ENCODE measurements at places on chromosomes 5 and 9. TPM values are rescaled to one million over a fixed set of nuclear protein-coding genes. Genes with fewer than 3 reads are reported as not detected.

DNA sequence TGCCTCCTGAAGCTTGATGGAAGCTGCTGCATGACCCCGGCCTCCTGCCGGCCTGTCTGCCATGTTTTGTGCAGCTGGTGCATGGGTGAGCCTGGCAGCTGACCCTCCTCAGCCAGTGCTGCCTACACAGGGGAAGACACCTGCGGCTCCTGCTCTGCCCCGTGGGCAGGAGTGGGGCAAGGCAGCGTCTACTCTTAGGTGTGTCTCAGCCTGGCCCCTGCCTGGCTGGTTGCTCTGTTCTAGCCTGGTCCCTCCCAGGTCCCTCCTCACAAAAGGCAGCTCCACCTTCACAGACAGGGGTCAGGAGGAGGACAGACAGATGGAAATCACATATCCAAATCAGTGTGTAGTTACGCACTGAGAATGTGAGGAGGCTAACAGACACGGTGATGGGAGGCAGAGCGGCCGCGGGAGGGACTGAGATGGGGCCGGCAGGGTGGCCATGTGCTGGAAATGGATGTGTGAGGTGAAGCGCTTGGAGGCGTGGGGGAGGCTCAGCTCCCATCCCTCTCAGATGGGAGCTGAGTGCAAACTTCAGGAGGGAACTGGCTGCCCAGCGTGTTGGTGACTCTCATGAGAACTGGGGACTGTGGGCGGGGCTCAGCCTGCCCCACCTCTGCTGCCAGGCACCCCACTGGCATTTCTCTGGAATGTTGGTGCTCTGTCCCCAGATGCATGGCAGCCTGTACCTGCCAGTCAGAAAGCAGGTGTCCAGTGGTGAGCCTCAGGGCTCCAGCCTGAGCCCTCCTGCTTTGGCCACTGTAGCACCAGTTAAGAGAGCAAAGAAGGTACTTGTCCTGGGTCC, 43.4 kb downstream of the PPARGC1B start:
- no peak for DNase-seq
- no peak overlapping the region for H3K27ac ChIP-seq
- H3K36me3 ChIP-seq, result peaks cover 15% of the 10 kb centered on the region
- H3K27me3 ChIP-seq, result no peaks in the 10 kb centered on the region
- H3K4me1 ChIP-seq, result peaks cover 15% of the 10 kb centered on the region
- H3K4me3 ChIP-seq, result no peak overlapping the region

The ADAMTSL2 gene
- total RNA-seq, result 0.05 TPM

DNA sequence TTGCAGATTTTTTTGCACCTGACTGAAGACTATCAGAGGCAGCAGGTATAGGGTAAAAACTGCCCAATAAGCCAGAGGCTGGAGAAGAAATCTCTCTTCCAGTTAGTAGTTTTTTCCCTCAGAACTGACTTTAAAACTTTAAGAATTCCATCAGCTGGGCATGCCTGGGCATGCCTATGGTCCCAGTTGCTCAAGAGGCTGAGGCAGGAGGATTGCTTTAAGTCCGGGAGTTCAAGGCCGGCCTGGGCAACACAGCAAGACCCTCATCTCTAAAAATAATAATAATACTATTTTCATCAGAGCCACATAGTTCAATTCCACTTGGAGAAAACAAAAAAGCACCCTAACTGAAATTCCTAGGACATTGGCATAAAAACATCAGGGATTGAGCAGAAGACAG, 30.3 kb downstream of the SUSD1 start:
- peaks cover 2% of the 10 kb centered on the region for H3K36me3 ChIP-seq
- no peaks in the 10 kb centered on the region for H3K27me3 ChIP-seq
- peaks cover 7% of the 10 kb centered on the region for H3K4me1 ChIP-seq
- no peak overlapping the region for H3K27ac ChIP-seq

The TNC gene
- 0.52 TPM for total RNA-seq

The GABRA1 gene
- not detected for total RNA-seq

- H3K27me3 ChIP-seq, result no peaks in the 10 kb centered on the region
- H3K4me3 ChIP-seq, result no peak overlapping the region
- no peaks in the 10 kb centered on the region for H3K36me3 ChIP-seq
- H3K4me1 ChIP-seq, result no peaks in the 10 kb centered on the region
- no peak overlapping the region for H3K27ac ChIP-seq
These were observed 95.3 kb downstream of the TTLL11 start for GRCh38 chr9:121997791-121998190.

The TAF11L3 gene
- not detected for total RNA-seq

GRCh38 chr5:147339313-147339712, 104.5 kb downstream of the STK32A start:
- H3K27ac ChIP-seq, result no peak overlapping the region
- H3K27me3 ChIP-seq, result no peaks in the 10 kb centered on the region
- no peak overlapping the region for H3K4me3 ChIP-seq
- no peak for DNase-seq
- no peaks in the 10 kb centered on the region for H3K36me3 ChIP-seq

The SOHLH1 gene
- total RNA-seq, result not detected

DNA sequence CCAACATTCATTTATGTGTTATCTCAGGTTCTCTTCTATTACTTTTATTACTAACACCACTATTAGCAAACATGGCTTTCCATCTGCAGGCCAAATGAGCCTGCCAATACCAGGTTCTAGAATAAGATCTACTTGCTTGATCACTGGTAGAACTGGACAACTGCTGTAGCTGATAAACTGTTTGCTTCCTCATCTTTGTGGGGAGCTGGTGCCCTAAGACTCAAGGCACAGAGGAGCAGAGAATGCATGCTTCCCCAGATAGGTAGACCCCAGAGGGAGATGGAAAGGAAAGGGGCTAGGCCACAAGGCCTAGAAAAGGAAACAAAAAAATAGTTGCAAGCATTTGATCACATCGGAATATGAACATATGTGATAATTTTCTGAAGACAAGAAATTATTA, 30.7 kb upstream of the AUH start:
- no peak overlapping the region for H3K27ac ChIP-seq
- peaks cover 4% of the 10 kb centered on the region for H3K27me3 ChIP-seq
- no peak overlapping the region for H3K4me3 ChIP-seq
- no peaks in the 10 kb centered on the region for H3K36me3 ChIP-seq

DNA sequence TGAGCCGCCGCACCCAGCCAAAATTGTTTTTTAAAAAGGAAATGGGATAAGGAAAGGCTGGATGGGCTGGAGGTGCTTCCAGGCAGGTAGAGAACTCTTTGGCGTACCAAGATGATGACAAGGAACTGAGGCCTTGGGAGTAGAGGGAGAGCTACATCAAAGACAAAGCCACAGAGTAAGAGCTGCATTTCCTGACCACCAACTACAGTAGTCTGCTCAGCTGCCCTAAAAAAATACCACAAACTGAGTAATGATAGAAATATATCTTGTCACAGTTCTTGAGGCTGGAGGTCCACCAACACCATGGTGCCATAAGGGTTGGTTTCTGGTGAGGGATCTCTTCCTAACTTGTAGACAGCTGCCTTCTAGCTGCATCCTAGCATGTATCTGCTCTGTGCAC, 8.2 kb downstream of the OR1K1 start:
- peaks cover 8% of the 10 kb centered on the region for H3K36me3 ChIP-seq
- no peak overlapping the region for H3K4me3 ChIP-seq
- no peak overlapping the region for H3K27ac ChIP-seq

- H3K27me3 ChIP-seq, result no peaks in the 10 kb centered on the region
- no peak overlapping the region for H3K4me3 ChIP-seq
- no peaks in the 10 kb centered on the region for H3K4me1 ChIP-seq
- H3K27ac ChIP-seq, result no peak overlapping the region
- no peak for DNase-seq
- H3K36me3 ChIP-seq, result no peaks in the 10 kb centered on the region
These were observed 22.3 kb upstream of the TTLL11 start for GRCh38 chr9:122115176-122116035.

The CPLANE1 gene
- 4.4 TPM for total RNA-seq

DNA sequence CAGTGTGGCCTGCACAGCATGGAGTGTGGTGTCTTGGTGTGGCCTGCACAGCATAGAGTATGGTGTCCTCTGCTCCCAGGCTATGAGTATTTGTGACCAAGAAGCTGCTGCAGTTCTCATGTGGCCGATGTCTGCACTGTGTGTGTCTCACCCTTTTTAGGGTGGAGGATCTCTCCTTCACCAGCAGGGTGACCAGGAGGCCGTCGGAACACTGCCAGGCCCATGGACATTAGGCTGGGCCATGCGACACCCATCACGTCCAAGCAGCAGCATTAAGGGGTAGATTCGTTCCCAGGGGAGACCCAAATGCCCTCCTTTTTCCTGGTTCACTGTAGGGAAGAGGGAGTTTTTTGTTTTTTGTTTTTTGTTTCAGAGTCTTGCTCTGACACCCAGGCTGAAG, 115.3 kb upstream of the SPIN1 start:
- DNase-seq, result no peak
- H3K27me3 ChIP-seq, result peaks cover 3% of the 10 kb centered on the region
- H3K36me3 ChIP-seq, result no peaks in the 10 kb centered on the region
- no peak overlapping the region for H3K4me3 ChIP-seq
- no peak overlapping the region for H3K27ac ChIP-seq
- no peaks in the 10 kb centered on the region for H3K4me1 ChIP-seq

The PCDHA1 gene
- not detected for total RNA-seq

The CDO1 gene
- total RNA-seq, result 0.31 TPM

GRCh38 chr9:130791303-130791894, 43.7 kb upstream of the ABL1 start:
- H3K4me3 ChIP-seq, result no peak overlapping the region
- no peaks in the 10 kb centered on the region for H3K27me3 ChIP-seq
- DNase-seq, result no peak
- no peaks in the 10 kb centered on the region for H3K4me1 ChIP-seq
- peaks cover 18% of the 10 kb centered on the region for H3K36me3 ChIP-seq

DNA sequence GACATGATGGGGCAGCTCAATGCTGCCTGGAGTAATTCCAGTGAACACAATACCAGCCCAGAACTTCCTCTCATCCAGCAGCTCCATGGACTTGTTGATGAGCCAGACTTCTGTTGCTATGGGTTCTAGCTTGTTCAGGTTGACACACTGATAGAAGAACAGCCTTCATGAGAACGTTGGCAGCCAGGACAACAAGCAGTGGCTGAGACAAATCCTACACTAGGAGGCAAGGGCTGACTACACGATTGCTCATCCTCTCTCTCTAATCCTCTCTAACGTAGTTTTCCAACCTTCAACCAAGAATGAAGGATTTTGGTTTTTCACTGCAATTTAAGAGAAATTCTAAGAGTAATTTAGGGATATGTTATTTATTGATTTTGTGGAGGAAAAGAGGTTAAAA, 67.8 kb downstream of the NIPSNAP3B start:
- H3K27ac ChIP-seq, result no peak overlapping the region
- peaks cover 7% of the 10 kb centered on the region for H3K4me1 ChIP-seq
- no peak for DNase-seq
- peaks cover 2% of the 10 kb centered on the region for H3K36me3 ChIP-seq

The DBH gene
- total RNA-seq, result not detected

- H3K4me3 ChIP-seq, result peak overlapping the region; percentile 67
- H3K27ac ChIP-seq, result peak overlapping the region; percentile 38
- peak; percentile 34 for DNase-seq
- peaks cover 13% of the 10 kb centered on the region for H3K4me1 ChIP-seq
- no peaks in the 10 kb centered on the region for H3K36me3 ChIP-seq
These were observed 76.6 kb upstream of the TBCA start for GRCh38 chr5:77852514-77853352.

The CKS2 gene
- total RNA-seq, result 229 TPM

DNA sequence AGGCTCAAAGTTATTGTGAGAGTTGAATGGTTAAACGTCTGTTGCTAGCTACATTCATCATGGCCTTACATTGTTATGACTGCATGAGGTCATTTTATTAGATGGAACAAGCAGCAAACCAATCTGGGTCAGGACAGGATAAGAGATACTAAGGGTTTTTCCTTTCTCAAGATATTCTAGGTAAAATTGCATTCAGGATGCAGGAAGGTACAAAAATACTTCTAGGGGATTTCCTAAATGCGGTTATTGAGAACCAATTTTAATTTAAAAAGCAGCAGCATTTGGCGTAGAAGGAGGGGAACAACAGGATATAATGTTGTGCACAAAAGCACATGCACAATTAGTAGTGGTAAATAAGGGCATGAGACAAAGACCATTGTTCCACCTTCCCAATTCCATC, 39.2 kb upstream of the LURAP1L start:
- H3K4me3 ChIP-seq, result no peak overlapping the region
- no peak for DNase-seq
- no peak overlapping the region for H3K27ac ChIP-seq
- H3K36me3 ChIP-seq, result no peaks in the 10 kb centered on the region
- H3K27me3 ChIP-seq, result no peaks in the 10 kb centered on the region

DNA sequence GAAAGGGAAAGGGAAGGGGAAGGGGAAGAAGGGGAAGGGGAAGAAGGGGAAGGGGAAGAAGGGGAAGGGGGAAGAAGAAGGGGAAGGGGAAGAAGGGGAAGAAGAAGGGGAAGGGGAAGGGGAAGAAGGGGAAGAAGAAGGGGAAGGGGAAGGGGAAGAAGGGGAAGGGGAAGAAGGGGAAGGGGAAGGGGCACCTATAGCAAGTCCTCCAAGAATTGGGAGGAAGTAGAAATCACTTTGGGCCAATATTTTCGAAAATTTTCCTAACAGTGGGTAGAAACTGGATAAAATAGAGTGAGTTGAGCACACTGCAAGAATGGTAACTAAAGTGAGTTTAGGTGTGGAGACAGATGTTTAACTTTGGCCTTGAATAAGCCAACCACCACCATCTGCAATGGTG, 915.3 kb downstream of the DNAH5 start:
- no peaks in the 10 kb centered on the region for H3K36me3 ChIP-seq
- DNase-seq, result no peak
- no peaks in the 10 kb centered on the region for H3K27me3 ChIP-seq
- no peaks in the 10 kb centered on the region for H3K4me1 ChIP-seq
- no peak overlapping the region for H3K27ac ChIP-seq

DNA sequence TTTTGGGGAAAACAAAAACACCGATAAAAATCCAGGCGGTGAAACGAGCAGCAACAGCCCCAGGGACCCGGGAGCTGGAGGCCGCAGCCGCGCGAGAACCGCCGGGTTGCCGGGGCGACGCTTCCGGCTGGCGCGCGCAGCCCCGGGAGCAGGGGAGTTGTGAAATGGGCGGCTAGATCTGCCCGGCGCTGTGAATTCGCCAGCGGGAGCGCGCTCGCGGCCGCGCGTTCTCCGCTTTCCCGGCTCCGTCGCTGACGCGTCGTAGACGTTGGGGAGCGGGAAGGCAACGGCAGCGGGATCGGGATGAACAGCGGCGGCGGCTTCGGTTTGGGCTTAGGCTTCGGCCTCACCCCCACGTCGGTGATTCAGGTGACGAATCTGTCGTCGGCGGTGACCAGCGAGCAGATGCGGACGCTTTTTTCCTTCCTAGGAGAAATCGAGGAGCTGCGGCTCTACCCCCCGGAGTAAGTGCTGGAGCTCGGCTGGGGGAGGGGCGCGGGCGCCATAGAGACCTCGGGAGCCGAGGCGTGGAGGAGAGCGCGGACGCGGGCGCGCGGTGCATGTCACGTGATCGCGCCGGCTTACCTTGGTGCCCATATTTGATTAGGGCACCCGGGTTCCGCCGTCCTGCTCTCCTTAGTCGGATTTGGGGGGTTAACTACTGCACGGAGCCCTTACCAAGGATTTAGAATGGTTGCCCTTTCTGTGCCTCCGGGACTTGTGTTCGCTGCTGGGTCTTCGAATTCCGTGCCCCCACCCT, at the start of gene SREK1:
TSS of gene SREK1 (plus strand) at position 227 of the 760 bp plus-strand sequence. CDS start at position 304, 77 bp downstream.
- H3K36me3 ChIP-seq, result peaks cover 10% of the 10 kb centered on the region
- peaks cover 51% of the 10 kb centered on the region for H3K4me1 ChIP-seq
- peak; percentile 92 for DNase-seq
- peak within 1 kb of the TSS; percentile 93 for H3K4me3 ChIP-seq
- no peaks in the 10 kb centered on the region for H3K27me3 ChIP-seq

GRCh38 chr5:115568668-115569067, 24.1 kb upstream of the FEM1C start:
- no peak for DNase-seq
- peaks cover 3% of the 10 kb centered on the region for H3K27me3 ChIP-seq
- no peaks in the 10 kb centered on the region for H3K36me3 ChIP-seq
- no peaks in the 10 kb centered on the region for H3K4me1 ChIP-seq
- H3K4me3 ChIP-seq, result no peak overlapping the region

The FIBCD1 gene
- total RNA-seq, result not detected

- no peak for DNase-seq
- no peaks in the 10 kb centered on the region for H3K36me3 ChIP-seq
- no peaks in the 10 kb centered on the region for H3K27me3 ChIP-seq
- H3K4me1 ChIP-seq, result peaks cover 4% of the 10 kb centered on the region
- H3K27ac ChIP-seq, result no peak overlapping the region
These were observed 9.5 kb downstream of the HK3 start for GRCh38 chr5:176889321-176890280.

All from activated CD4-positive, alpha-beta memory T cell treated with anti-CD3 and anti-CD28 coated beads for 36 hours (primary cell).